ENCODE measurements at places on chromosomes 2 and 18.

DNA sequence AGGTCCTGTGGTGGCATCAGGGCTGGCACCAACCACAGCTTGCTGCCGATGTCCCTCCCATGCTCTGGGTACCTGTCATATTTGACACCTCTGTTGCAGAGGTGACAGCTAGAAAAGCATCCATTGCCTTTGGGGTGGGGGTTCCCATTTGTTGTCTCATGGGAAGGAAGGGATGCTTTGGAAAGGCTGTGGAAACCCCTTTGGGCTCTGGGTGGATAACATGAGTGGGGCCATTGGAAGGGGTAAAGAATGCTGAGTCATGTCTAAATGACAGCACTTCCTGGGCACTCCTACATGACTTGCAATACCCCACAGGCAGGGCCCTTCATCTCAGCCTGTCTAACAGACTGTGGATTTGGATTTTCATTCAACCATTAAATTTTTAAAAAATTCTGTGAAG is 27.8 kb downstream of the CTIF start:
- DNase-seq = no peak

GRCh38 chr2:241808051-241808720 is 807 bp upstream of the NEU4 start:
- no peak for DNase-seq

DNA sequence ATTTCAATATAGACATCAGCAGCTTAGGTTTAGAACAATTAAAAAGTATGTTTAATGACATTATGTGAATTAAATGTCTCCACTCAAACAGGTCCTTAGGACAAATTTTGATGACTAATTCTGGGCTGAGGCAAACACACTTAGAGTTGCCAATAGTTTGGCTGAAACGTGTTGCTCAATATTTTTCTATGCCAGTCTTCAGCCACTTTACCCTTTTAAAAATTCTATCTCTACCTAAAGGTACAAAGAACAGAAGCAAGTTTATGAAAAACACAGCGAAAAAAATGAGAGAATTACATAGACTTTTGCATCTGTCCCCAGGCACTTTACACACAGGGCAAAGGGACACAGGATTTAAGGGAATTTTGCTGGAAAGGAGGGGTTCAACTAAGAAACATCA is 4.5 kb downstream of the IDH1 start:
- DNase-seq = no peak

GRCh38 chr18:65227970-65228369 is 522.8 kb upstream of the CDH7 start:
- no peak for DNase-seq

Measured in activated CD8-positive, alpha-beta memory T cell treated with anti-CD3 and anti-CD28 coated beads, Interleukin-2, amount 10 ng/mL, durations not matched to agents 7 days and 5 days (primary cell).